Activated naive CD4-positive, alpha-beta T cell (primary cell): ENCODE measurements at places on chromosomes 1 and 21.

DNA sequence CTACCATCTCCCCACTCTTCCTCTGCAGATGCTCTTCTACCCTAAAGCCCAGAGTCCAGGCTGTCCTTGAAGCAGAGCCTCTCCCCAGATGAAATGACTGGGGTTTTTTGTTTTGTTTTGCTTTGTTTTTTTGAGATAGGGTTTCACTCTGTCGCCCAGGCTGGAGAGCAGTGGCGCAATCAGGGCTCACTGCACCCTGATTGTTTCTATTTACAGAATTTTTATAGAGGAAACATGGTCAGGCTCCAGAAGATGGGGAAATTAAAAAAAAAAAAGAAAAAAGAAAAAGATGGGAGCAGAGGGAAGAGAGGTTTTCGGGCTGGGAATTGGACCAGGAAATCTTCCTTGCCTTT lies 43.7 kb upstream of the ZNF281 start:
- no peak for DNase-seq

- no peak for DNase-seq
Observed at GRCh38 chr1:104702731-104703130, 953.0 kb downstream of the AMY1C start.

- DNase-seq, result no peak
Observed at GRCh38 chr1:205967554-205968335, 24.5 kb upstream of the SLC26A9 start.

GRCh38 chr1:30518696-30519095 lies 204.7 kb downstream of the MATN1 start:
- no peak for DNase-seq

- no peak for DNase-seq
Observed at GRCh38 chr1:201142849-201143725, 11.2 kb downstream of the TMEM9 start.

DNA sequence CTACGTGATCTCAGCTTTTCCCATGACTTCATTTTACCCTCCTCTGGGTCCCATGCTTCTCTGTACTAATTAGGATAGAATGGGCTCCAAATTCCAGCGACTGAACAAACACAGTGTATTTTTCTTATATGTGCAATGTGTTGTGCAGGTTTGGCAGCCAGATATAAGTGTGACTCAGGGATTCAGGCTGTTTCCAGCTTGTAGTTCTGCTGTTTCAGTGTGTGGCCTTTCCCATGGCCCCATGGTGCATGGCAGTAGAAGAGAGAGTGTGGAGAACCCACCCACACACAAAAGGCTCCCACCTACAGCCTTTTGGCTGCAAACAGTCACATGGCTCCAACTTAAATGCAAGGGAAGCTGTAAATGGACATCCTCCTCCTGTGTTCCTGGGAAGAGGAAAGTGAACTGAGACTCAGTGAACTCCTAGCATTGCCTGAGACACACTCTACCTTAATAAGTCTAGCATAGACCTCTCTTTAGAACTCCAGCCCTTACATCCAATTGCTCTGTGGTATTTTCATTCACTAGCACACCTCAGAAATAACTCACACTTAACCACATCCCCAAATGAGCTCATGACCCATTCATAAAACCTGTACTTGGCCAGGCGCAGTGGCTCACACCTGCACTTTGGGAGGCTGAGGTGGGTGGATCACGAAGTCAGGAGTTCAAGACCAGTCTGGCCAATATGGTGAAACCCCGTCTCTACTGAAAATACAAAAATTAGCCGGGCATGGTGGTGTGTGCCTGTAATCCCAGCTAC lies 58.7 kb downstream of the KIAA0040 start:
- DNase-seq, result no peak

DNA sequence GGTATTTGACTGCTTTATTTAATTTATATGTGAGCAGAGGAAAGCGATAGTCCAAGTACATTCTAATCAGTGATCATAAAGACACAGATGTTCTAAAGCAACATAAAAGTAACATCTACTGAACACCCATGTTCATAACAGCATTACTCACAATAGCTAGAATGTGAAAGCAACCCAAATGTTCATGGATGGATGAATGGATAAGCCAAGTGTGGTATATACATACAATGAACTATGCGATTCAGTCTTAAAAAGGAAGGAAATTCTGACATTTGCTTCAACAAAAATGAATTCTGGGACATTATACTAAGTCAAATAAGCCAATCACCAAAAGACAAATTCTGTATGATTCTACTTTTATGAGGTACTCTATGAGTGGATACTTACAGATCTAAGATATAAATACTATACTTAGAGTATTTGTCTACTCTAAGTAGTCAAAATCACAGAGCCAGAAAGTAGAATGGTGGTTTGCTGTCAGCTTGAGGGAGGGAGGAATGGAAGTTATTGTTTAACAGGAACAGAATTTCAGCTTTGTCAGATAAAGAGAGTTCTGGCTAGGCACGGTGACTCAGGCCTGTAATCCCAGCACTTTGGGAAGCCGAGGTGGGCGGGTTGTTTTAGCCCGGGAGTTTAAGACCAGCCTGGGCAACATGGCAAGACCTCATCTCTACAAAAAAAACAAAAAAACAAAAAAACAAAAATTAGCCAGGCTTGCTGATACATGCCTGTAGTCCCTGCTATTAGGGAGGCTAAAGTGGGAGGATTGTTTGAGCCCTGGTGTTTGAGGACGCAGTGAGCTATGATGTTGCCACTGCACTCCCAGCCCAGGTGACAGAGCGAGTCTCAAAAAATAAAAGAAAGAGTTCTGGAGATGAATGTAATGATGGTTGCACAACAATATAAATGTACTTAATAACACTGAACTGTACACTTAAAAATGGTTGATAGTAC lies 79.7 kb upstream of the ARHGAP29 start:
- no peak for DNase-seq

DNA sequence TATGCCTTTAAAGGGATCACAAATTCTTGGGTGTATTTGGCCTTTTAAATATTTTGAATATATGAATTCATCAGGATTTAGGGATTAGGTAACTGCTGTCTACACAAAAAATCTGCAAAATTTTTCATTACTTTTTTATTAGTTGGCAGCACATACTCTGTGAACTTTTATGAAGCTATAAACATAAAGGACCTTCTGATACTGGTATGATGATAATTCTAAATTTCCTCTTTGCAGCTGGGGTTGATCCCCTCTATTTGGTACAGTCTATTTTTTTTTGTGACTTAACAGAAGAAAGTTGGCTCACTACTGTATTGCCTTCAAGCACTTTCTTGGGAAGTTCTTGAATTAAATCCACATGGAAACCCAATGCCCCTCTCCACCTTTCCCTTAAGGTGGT lies 416.1 kb downstream of the LMO4 start:
- DNase-seq, result no peak

DNA sequence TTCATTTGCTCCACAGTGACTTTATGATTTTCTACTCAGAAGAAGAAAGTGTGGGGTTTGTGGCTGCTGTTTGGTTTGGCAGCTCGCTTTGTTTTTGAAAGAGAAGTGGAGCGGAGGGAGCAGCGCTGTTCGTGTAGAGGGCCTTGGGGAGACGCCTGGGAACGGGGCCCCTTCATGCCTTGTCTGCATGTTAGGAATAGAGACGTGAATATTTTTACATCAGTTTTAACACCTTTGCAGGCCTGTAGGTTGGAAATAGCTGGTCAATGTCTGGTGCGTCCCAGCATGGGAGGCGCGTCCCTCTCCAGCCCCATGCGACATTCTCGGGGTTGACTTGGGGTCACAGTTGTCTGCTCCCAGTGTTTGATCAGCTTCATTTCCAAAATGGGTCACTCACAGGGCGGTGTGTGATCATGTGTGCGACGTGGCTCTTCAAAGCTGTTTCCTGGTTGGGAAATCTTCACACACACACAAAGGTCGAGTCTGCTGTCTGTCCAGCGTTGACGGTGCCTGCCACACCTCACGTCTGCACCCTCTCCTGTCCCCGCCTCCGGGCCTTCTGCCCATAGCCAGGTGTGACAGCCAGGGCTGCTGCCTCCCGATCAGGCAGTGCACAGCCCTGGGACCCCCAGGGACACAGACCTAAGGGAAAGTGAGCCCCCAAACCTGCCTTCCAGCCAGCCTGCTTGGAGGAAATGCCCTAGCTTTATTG lies 149.2 kb downstream of the PSMG1 start:
- DNase-seq, result no peak

GRCh38 chr1:193520472-193520871 lies 334.1 kb upstream of the B3GALT2 start:
- no peak for DNase-seq

DNA sequence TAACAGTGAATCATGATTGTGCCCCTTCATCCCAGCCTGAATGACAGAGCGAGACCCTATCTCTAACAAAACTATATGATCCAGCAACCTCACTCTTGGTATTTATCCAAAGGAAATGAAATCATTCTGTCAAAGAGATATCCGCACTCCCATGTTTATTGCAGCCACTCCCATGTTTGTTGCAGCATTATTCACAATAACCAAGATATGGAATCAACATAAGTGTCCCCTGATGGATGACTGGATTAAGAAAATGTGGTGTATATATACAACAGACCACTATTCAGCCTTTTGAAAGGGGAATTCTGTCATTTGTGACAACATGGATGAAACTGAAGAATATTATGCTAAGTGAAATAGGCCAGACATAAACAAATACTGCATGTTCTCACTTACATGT lies 44.4 kb downstream of the TRMT1L start:
- no peak for DNase-seq

GRCh38 chr1:58883037-58883887 lies 99.4 kb upstream of the JUN start:
- DNase-seq, result no peak

- DNase-seq, result no peak
Observed at GRCh38 chr1:30185809-30186208, 537.6 kb downstream of the MATN1 start.

GRCh38 chr1:88101041-88101440 lies 583.0 kb upstream of the PKN2 start:
- DNase-seq, result no peak

GRCh38 chr21:39666681-39667315 lies 54.1 kb downstream of the B3GALT5 start:
- no peak for DNase-seq

- DNase-seq, result no peak
Observed at GRCh38 chr1:94623560-94624148, 82.1 kb upstream of the F3 start.

GRCh38 chr1:219041141-219041540 lies 132.5 kb upstream of the LYPLAL1 start:
- DNase-seq, result no peak

- DNase-seq, result no peak
Observed at GRCh38 chr1:18861590-18861989, 2.1 kb upstream of the TAS1R2 start.

DNA sequence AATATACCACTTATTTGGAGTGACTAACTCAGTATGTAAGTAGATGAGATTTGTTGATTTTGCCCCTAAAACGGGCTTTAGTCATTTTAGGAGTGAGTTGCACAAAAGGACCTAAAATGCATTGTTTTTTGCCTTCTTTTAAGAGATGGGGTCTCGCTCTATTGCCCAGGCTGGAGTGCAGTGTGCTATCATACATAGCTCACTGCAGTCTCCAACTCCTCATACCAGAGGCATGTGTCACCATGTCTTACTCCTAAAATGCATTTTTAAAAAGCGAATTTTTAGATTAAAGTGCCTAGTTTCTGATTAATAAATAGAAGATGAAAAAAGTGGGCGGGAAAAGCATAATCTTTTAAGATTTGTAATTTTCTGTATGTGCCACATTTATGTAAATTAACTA lies 11.5 kb upstream of the NEXN start:
- no peak for DNase-seq

- DNase-seq, result no peak
Observed at GRCh38 chr1:162943622-162944021, 82.6 kb upstream of the CCDC190 start.

DNA sequence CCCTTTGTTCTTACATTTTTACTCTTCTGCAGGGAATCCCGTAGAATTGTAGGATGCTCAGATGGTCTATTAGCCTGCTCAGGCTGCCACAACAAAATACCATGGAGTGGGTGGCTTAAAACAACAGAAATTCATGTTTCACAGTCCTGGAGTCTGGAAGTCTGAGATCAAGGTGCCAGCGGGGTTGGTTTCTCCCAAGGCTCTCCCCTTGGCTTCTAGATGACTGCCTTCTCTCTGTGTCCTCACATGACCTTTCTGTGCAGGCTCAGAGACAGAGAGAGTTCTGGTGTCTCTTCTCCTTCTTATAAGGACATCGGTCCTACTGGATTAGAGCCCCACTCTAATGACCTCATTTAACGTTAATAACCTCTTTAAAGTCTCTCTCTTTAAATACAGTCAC lies 41.7 kb downstream of the HUNK start:
- no peak for DNase-seq

- DNase-seq, result no peak
Observed at GRCh38 chr1:8297245-8297644, 20.7 kb upstream of the SLC45A1 start.

- no peak for DNase-seq
Observed at GRCh38 chr1:166822385-166822784, 16.9 kb upstream of the POGK start.

GRCh38 chr1:8352886-8353785 lies 35.2 kb downstream of the SLC45A1 start:
- DNase-seq, result no peak

- DNase-seq, result no peak
Observed at GRCh38 chr1:61269602-61270001, 187.2 kb downstream of the NFIA start.

GRCh38 chr1:178399177-178399728 lies 97.5 kb downstream of the CLEC20A start:
- DNase-seq, result no peak

DNA sequence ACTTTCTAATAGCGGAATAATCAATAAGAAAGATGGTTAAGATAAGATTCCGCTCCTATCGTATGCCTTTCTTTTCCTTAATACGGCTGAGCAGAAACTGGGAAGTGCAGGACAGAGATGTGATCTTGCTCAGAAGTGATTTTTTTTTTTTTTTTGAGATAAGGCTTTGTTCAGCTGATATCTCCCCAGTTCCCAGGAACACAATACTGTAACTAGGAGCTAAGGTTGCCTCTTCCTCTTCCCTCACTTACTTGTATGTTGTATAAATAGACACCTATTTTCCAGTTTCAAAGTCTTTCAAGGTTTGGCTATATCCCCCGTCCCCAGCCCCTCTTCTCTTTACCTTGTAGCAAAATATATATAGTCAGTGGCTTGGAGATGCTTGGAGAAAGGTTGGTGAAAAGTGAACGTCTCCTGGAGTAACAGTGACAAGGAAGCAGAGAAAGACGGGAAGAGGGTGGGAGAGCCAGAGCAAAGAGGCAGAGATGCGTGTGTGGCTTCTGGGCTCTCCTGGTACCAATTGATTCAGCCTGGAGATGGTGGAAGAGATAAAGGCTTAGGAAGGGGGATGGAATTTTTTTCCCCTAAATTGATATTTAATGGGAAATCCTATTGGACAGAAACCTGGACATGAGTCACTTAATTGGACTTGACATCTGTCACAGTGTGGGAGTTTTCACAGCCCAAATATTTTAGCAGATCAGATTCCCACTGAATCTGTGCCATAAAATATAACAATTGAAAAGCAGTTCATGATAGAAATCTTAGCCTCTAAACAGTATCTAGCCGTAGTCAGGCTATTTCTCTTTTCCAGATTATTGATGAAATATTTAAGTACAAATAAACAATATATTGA lies at the start of gene NHLH2:
TSS of gene NHLH2 (minus strand) at position 522 of the 856 bp plus-strand sequence. CDS start 2,754 bp downstream, outside the sequence.
- DNase-seq, result no peak

DNA sequence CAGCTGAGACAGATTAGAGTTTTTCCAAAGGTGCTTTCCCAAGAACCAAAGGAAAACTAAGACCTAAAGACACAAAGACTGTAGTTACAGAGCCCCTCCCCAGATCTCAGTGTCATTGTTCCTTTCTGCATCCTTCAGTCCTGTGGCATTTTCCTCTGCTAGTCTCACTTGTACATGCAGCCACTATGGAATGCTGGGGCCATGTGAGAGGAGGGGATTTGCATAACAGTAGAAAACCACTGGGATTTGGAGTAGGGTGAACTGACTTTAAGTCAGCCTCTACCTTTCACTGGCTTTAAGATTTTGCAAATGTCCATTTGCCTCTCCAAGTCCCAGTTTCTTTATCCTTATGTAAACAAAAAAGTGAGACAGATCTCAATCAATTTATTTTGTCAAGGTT lies 119.4 kb upstream of the F3 start:
- DNase-seq, result no peak
